ENCODE measurements at places on chromosomes 6 and 20.

DNA sequence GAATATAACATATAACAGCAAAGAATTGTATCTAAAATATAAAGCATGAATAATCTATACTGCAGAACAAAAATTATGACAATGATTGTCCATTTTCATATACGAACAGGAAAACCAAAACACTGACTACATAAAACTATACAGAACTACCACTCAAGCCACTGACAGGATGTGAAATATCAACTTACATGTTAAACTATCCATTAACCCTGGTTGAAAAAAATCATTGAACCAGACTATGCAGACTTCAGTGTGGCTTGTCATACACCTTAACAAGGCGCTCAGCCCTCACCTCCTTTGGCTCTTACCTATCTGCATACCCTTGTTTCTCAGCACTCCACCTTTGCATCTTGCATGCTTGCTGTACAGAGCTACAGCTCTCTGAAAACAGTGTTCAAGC, 34.9 kb downstream of the ASCC3 start:
- DNase-seq = no peak

DNA sequence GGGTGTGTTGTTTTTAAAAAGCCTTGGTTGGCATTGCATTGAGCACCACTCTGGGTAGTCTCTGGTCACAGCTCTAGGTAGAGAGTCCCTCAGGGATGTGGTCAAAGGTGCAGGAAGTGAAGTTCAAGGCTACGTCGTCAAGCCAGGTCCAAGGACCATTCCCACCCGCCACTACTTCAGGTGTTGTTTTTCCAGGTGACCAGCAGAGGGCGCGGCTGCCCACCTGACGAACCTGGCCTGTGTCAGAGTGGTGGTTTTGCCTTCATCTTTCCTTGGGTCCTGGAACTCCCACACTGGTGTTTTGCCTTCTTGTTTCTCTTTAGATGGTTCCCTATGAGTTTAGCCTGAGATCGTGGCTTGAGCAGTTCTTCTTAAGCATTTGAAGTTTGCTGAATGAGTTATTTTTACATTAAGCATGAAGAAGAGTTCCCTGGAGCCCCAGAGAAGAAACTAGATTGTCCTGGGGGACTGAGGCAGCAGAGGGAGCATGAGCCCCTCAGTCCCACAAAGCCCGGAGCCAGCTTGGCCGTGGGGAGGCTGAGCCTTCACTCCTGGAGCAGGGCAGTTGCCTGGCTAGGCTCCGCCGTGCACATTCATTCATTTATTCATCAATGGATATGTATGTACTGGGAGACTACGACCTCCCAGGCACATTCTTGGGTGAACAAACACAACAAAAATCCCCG, 5.6 kb upstream of the PHACTR3 start:
- DNase-seq = no peak

GRCh38 chr20:47318586-47319516, 37.6 kb downstream of the ZMYND8 start:
- peak; percentile 75 for DNase-seq

DNA sequence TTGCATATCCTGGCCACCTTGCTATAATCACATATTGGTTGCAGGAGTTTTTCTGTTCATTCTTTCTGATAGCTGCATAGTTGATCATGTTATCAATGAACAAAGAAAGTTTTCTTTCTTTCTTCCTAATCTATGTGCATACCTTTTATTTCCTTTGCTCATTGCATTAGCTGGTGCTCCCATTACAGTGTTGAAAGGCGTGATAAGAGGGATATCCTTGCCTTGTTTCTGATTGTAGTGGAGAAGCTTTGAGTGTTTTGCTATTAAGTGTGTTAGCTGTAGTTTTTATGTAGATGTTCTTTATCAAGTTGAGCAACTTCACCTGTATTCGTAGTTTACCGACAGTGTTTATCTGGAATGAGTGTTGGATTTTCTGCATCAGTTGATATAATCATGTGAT, 14.6 kb downstream of the STXBP5 start:
- no peak for DNase-seq

GRCh38 chr20:60480950-60481742, 522.9 kb downstream of the CDH26 start:
- DNase-seq = no peak

DNA sequence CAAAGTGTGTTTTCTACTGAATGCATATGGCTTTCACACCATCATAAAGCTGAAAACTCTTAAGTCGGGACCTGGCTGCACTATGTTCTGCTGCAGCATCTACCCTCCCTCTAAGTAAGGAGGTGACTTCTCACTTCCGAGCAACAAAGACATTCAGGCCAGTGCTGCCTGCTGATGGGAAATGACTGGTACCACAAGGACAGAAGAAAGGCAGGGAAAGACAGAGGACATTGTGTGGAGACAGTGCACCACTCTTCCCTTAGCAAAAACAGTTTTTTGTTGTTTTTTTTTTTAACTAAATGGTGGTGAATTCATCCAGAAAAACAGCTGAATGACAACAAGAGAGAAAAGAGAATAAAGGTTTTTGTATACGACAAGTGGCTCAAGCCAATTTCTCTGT, 81.5 kb downstream of the MAP7 start:
- DNase-seq = no peak

DNA sequence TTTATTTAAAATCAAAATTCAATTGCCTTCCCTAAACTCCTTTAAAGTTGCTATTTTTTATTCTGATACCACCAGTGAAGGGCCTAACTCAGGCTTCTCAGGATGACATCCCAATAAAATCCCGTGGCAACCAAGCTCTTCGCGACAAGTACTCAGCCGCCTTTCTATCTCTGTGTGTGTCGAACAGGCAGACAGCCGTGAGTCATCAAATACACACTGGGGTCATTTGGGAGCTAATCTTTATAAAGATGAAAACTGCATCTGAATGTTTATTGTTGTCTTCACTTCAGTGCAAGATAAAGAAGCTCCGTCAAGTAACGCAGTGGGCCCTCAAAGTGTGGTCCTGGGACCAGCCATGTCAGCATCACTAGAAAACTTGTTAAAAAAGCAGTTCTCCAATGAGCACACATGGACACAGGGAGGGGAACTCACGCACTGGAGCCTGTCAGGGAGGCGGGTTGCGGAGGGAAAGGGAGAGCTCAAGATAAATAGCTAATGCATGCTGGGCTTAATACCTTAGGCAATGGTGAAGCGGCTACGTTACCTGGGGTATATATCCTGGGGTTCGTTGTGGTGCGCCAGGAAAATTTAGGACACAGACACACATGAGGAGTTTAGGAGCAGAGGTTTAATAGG, 119.3 kb downstream of the RNF144B start:
- DNase-seq = no peak

DNA sequence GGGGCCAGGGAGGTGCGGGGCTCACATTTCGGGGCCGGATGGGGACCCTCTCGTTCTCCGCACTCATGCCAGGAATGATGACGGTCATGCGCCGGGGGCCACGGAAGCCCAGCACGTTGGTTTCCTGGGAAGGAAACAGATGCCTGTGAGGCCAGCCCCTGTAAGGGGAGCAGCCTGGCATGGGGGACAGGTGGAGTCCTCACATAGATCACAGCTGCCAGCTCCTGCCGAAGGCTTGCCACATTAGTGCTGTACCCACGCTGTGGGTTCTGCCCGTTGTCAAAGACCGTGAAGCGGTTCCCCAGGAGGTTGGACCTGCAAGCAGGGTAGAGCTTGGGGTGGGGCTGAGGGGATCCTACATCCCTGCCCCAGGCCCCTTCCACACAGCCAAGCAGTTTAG, 6.7 kb upstream of the TEAD3 start:
- no peak for DNase-seq

DNA sequence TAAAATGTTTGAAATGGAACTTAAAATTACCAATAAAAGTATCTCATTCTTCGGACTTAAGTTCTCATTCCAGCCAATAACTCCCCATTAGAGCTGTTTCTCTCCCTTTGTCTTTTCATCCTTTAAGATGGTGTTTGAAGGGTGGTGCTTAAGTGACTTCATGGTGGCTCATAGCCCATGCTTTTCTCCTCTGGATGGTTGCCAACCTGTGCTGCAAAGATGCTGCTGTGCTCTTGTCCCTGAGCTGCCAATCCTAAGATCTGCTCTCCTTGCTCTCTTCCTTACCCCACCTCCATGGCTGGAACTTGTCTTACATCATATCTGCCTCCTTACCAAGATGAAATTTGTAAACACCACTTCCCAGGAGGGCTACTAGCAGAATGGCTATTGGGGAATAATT, 31.6 kb upstream of the PNRC1 start:
- DNase-seq = no peak

GRCh38 chr6:54729716-54730115, 116.9 kb upstream of the FAM83B start:
- no peak for DNase-seq

DNA sequence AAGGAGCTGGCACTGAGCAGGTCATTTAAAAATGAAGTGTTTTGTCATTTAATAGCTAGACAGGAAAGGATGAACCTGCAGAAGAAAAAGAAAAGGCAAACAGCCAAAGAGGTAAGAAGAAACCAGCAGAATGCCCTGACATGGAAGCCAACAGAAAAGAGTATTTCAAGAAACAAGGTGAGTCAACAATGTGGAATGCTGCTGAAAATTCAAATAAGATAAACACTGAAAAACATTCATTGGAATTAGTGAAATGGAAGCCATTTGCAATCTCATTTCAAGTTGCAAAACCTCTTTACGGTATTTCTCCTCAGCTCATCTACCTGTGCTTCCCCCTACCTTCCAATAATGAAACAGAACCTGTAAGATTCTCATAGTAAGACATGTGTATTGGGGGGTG, 59.6 kb downstream of the RWDD2A start:
- no peak for DNase-seq

DNA sequence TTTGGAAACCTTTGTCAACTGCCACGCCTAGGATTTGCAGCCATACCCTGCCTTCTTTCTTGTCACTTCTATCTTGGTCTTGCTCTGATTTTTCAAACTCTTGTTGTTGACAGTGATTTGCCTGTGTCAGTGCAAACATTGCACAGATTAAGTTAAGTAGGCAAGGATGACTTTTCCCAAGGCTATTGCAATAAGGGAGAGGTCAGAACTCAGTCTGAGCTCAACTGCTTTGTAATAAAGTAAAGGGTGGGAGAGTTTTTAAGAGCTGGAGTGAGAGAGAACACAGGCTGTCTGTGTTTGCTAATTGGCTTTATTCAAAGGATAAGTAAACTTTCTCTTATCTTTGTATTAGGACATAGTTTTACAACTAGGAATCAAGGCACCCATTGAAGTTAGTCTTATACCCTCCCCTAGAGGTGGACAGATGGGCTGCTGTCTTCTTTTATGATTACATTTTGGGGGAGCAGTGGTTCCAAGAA, 448.6 kb downstream of the PHF3 start:
- DNase-seq = no peak

DNA sequence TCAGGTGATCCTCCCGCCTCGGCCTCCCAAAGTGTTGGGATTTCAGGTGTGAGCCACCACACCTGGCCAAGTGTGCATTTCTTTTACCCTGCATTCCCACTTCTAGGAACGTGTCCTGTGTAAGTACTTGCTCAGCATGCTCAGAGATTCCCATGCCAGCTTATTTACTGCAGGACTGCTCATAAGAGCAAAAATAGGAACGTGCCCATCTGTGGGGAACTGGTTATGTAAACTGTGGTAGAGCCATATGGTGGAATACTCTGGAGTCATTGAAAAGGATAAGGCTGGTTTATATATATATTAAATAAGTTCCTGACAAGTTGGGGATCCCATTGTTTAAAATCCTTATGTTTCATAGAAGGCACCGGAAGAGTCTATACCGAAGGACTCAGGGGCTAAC, 38.2 kb upstream of the FANCE start:
- DNase-seq = no peak

Measured in breast epithelium (tissue), 4 donors.